ENCODE measurements at places on chromosomes 2 and 18.

GRCh38 chr2:216023055-216023648 is 9.8 kb upstream of the MREG start:
- DNase-seq, result peak; percentile 41

DNA sequence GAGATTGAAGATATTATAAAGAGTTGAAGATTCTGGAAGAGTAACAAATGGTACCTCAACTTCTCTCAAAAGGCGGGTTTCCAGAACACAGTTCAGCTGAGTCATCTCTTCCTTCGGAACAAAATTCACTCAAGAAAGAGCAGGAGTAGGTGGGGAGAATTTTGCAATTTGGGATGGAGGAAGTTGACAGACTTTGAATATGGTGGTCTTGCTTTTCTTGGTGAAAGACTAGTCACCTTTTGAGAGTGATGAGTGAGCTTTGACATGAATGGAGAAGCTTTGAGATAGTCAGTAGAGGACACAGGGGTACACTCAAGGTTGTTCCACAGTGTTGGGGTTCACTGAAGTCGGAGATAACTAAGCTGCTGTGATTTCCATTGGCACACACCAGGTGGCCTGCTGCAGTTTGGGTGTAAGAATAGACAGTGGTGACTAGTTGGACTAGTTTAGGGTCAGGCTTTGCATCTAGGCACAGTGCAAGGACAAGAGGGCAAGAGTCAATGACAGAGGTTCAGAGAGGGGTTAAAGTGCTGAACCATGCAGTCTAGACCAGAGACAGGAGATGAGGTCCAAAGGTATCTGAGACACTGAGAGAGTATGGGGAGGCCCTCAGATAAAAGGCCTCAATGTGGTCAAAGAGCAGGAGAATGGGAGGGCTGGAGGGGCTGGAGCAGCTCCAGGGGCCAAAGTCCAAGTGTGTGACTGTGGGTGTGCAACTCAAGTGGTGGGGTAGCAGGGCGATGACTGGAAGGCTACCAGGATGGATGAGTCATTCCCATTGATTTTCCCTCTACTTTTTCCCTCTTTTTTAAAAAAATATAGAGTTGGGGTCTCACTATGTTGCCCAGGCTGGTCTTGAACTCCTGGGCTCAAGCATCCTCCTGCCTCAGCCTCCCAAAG is 7.7 kb downstream of the CCL20 start:
- no peak for DNase-seq

DNA sequence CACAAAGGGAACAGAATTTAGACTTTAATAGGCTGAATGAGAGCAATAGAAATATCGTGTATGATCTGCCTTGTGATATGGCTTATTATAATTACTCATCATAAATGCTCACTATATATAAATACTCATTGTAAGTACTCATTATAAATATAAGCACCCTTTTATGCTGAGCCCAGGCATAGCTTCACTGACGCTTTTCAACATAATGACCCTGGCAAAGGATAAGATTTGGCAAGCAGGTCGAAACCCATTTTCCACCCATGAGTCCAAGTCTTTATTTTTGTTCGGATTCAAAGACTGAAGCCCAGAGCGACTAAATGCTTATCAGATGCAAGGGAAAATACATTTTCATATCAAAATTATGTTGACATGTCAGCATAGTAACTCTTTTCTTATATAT is 500.4 kb downstream of the SLC4A3 start:
- no peak for DNase-seq

DNA sequence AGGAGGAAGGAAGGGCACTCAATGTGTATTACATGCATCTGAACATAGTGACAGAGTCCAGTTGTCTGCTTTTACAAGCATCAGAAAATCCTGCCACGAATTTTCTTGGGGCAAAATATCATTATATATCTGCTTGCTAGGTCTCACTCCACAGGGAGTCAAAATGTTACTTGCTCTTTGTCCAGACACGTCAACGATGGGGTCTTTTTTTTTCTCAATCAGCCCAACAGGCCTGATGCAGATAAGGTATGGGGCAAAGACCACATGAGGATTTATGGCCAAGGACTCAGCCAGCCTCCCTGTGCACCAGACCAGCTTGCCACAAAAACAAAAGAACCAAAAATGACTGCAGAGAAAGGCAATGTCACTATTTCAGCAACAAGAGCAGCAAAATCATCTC is 323.4 kb upstream of the PKDCC start:
- no peak for DNase-seq
